CD4-positive, alpha-beta T cell (primary cell): ENCODE measurements at places on chromosomes 13 and 19.

DNA sequence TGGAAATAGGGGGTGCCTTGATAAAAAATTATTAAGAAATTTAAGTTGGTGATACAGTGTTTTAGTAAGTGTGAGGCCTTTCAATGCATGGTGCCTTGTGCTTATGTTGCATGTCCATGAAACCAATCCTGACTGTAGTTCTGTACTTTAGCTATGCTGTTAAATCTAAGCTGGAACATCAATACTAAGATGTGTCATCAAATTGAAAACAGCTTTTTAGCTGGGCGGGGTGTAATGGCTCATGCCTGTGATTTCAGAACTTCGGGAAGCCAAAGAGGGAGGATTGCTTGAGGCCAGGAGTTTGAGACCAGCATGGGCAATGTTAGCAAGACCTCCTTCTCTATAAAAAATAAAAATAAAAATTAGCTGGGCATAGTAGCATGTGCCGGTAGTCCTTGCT is 930.3 kb upstream of the PCDH9 start:
- no peak overlapping the region for H3K4me3 ChIP-seq
- H3K27me3 ChIP-seq = no peaks in the 10 kb centered on the region
- DNase-seq = no peak
- no peaks in the 10 kb centered on the region for H3K4me1 ChIP-seq
- no peak overlapping the region for H3K27ac ChIP-seq

DNA sequence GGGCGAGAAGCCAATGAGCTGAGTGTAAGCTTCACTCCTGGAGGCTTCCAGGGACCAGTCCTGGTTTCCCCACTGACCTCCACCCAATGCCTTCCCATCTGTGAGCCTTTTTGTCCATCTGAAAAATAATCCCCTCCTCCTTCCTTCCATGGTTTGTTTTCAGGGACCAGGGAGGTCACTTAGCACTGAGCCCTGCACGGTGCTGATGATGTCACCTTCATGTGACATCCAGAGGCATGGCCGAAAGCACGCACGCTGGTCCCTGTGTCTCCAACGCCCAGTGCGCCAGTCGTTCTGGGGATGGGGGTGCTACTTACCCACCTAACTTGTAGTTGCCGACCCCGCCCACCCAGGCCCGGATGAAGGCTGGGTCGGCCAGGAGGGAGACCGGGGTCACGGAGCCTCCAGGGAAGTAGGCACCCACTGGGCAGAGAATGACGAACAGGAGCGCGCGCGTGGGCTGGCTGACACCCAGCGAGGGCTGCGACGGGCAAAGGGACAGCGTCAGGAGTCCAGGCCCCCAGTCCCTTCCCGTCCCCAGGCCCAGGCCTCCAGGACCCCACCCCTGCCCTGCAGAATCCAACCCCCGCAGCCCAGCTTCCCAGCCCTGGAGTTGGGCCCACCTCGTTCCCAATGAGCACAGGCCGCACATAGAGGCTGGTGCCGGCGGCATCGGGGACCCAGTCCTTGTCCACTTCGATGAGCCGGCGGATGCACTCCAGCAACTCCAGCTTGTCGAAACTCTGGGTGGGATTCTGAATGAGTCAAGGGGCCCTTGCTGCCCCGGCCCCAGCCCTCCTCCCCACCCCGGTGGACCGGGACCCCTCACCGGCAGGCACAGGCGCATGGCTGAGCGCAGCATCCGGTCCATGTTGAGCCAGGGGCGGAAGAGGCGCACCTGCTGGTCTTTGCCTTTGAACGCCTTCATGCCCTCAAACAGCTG is 11.2 kb downstream of the BCAT2 start:
- H3K27me3 ChIP-seq = no peaks in the 10 kb centered on the region
- DNase-seq = no peak
- no peak overlapping the region for H3K4me3 ChIP-seq
- no peak overlapping the region for H3K27ac ChIP-seq
- peaks cover 4% of the 10 kb centered on the region for H3K36me3 ChIP-seq
- H3K4me1 ChIP-seq = peaks cover 11% of the 10 kb centered on the region

GRCh38 chr13:28613562-28613961 is 45.4 kb upstream of the POMP start:
- no peak overlapping the region for H3K27ac ChIP-seq
- H3K36me3 ChIP-seq = no peaks in the 10 kb centered on the region
- H3K4me3 ChIP-seq = no peak overlapping the region
- no peaks in the 10 kb centered on the region for H3K27me3 ChIP-seq
- H3K4me1 ChIP-seq = peaks cover 15% of the 10 kb centered on the region

GRCh38 chr13:74077792-74078191 is 56.4 kb downstream of the KLF12 start:
- H3K27ac ChIP-seq = no peak overlapping the region
- H3K4me1 ChIP-seq = peaks cover 24% of the 10 kb centered on the region
- DNase-seq = no peak
- no peak overlapping the region for H3K4me3 ChIP-seq
- H3K27me3 ChIP-seq = no peaks in the 10 kb centered on the region

DNA sequence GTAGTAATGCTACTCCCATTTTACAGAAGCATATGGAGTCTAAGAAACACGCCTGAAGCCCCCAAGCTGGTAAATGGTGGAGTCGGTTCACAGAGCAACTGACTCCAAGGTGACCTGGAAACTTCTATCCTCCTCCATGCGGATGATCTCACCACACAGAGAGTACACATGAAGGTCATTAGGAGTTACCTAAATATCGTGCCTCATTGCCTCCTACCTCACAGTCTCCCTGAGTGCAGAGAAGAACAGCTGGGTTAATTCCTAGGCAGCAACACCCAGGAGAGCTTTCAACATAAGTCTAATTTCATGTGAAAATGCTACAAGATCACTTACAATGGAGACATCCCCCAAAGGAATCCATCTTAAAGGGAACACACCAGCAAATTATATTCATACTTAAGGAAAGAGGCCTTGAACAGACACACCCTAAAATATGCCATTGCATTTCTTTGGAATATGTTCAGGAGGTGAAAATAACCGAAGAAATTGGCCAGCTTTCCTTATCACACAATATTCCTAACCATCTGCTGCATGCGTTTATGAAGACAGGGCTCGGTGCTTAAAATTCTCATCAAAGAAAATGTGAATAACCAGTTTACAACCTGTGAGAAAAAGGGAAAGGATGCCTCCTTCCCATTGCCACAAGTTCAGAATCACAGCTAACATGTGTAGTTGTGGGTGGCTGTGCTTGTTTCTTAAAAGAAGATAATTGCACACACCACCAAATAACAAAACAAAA is 203.6 kb upstream of the NBEA start:
- H3K36me3 ChIP-seq = no peaks in the 10 kb centered on the region
- DNase-seq = no peak
- H3K27ac ChIP-seq = no peak overlapping the region
- H3K4me1 ChIP-seq = no peaks in the 10 kb centered on the region
- H3K27me3 ChIP-seq = no peaks in the 10 kb centered on the region
